ENCODE measurements at places on chromosomes 6 and 20.

- DNase-seq = no peak
Measured at GRCh38 chr6:138817799-138818198, 21.9 kb downstream of the ECT2L start.

DNA sequence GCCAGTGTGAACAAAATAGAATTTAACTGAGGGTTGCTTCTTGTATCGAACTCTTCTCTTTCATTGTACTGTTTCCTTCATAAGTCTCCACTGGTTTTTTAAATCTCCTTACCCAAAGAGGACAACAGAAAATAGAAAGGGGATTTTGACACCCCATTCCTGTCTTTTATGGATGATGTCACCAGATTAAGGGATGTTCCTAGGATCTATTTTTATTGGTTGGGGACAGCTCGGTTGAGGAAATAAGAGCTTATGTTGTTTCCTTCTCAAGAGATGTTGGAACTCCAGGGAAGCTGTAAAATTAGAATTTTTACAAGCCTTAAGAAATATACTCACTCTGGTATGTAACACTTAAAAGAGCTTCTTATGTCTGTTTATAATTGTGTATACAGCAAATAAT is 171.5 kb downstream of the PHF3 start:
- DNase-seq = no peak

DNA sequence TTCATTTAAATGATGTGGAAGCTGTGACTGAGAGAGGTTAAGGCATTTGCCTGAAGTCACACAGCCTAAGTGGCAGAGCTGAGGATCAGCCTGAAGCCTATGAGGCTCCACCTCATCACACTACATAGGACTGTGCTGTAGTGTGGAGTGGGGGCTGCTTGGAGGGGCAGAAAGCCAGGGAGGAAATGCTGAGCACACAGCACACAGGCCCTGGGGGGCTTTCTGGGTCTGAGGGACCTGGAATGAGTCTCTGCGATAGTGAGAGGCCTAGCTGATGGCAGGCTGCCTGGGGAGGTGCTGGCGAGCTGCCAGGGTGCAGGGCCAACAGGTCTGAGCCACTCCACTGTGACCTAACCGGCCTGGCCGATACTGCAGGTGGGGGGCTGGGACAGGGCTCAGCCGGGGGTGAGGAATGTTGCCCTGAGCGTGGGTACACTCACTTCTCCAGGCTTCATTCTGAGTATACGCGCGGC is 2.2 kb upstream of the ARHGAP40 start:
- no peak for DNase-seq

- DNase-seq = no peak
Measured at GRCh38 chr6:68891419-68891818, 256.3 kb downstream of the ADGRB3 start.

GRCh38 chr20:45630371-45630770 is 713 bp downstream of the WFDC9 start:
- no peak for DNase-seq

GRCh38 chr6:51495610-51496396 is 591.6 kb downstream of the PKHD1 start:
- no peak for DNase-seq

DNA sequence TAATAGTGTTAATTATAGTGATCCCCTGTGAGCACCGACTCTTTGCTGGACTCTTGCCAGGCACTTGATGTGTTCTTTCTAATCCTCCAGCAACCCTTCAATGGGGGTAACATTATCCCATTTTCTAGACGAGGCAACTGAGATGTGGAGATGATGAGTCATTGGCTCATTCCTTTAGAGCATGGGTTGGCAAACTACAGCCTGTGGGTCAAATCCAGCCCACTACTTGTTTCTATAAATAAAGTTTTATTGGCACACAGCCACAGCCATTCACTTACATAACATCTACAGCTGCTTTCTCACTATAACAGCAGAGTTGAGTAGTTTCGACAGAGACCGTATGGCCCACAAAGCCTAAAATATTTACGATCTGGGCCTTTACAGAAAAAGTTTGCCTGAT is 249.5 kb upstream of the KCNG1 start:
- DNase-seq = no peak

- DNase-seq = no peak
Measured at GRCh38 chr6:128507337-128508310, 12.8 kb downstream of the PTPRK start.

- no peak for DNase-seq
Measured at GRCh38 chr6:142444376-142444775, 142.6 kb downstream of the ADGRG6 start.

- DNase-seq = no peak
Measured at GRCh38 chr6:105626295-105627158, 223.6 kb upstream of the PREP start.

- no peak for DNase-seq
Measured at GRCh38 chr20:36847009-36847709, 28.8 kb upstream of the TLDC2 start.

DNA sequence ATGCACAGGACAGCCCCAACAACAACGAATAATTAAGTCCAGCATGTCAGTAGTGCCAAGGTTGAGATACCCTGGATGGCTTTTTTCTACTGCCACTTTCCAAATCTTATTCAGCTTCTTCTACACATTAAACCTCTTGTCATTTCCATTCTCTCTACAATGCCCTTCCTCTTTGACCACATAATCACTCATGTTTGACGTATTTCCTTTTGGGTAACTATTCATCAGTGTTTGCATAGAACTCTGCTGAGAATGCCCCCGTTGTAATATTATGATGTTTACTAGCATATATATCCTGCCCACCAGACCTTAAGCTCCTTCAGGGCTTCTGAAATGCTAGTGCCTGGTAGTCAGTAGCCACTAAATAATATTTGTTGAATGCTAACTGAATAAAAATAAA is 515.3 kb upstream of the RNF217 start:
- DNase-seq = no peak

DNA sequence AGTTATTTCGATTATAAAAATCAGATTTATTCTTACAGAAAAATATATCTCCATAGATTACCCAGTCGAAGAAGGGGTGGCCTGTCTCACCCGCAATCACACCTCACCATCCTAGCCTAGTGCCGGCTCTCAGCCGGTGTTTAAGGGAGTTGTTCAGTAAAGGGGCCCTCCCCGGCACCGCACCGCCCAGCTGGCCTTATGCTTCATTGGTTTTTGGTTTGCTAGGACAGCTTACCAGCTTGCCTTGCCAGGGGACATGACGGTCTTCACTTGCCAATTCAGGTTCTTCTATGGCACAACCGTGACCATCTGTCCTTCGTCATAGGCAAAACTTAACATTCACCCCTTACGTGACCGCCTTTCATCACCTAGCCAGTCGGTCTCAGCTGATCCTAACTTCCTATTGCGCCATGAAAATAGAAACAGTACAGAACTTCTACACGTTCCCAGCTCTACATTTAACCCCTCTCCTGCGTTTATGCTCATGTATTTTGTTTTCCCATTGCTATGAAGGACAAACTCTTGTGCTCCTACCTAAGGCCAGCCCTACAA is 44.7 kb upstream of the SLC22A16 start:
- no peak for DNase-seq

DNA sequence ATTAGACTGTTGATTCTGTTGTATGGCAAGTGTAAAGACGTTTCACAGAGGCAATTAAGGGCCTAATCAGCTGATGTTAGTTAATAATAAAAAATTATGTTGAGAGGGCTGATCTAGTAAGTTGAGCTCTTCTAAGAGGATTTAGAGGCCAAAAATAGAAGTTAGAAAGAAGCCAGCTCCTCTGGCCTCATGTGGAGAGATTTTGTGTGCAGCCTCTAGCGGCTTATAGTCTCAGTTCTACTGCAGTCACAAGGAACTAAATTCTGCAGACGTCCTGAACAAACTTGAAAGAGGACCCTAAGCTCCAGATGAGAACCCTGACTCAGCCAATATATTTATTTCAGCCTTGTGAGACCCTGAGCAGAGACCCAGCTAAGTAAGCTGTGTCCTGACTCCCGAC is 498.6 kb downstream of the BTBD3 start:
- no peak for DNase-seq

DNA sequence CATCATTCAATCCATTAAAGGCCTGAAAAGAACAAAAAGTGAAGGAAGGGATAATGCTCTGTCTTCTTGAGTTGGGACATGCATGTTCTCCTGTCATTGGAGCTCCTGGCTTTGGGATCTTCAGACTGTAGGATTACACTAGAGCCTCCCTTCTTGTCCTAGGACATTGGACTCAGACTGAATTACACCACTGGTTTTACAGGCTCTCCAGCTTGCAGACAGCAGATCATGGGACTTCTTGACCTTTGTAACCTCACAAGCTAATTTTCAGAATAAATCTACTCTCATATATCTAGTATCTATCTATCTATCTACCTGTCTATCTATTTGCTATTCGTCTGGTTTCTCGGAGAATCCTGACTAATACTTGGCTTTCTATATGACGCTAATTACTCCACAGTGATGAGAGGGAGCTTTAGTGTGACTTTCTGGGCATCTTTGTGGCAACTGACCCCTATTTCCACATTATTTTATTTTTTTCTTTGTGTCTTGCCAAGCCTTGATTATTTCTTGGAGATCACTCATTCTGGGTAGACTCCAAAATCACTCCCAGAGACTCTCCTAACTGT is 151.9 kb upstream of the ZNF184 start:
- no peak for DNase-seq

DNA sequence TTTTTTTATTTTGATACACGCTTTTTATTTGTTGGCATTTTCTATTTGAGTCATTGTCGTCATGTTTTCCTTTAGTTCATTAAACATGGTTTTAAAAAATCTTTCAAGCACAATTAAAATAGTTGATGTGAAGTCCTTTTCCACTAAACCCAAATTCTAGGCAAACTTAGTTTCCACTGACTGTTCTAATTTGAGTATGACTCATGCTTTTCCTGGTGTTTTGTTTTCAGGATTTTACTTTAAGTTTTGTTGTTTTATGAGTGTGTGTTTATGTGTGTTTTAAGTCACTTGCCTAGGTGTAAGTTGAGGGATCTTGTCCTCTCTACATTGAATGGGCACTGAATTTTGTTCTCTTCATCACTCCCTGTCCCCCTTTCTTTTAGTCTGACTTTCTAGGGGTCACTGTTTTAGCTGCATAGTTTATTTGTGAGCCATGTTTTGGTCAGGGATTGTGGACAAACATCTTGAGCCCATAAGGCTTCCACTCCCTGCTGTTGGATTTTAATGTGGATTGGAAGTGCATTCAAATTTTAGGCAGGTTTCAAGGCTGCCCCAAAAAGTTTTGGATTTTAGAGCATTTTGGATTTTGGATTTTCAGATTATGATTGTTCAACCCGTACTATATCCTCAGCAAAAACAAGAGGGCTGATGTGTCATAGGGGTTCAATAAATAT is 94.8 kb downstream of the CDYL start:
- no peak for DNase-seq

GRCh38 chr6:10276660-10277287 is 138.1 kb downstream of the TFAP2A start:
- no peak for DNase-seq

GRCh38 chr6:3308106-3308505 is 49.4 kb downstream of the PSMG4 start:
- no peak for DNase-seq

GRCh38 chr6:160996131-160996601 is 4.6 kb downstream of the MAP3K4 start:
- DNase-seq = no peak

- no peak for DNase-seq
Measured at GRCh38 chr6:143034689-143035334, 25.9 kb upstream of the AIG1 start.

DNA sequence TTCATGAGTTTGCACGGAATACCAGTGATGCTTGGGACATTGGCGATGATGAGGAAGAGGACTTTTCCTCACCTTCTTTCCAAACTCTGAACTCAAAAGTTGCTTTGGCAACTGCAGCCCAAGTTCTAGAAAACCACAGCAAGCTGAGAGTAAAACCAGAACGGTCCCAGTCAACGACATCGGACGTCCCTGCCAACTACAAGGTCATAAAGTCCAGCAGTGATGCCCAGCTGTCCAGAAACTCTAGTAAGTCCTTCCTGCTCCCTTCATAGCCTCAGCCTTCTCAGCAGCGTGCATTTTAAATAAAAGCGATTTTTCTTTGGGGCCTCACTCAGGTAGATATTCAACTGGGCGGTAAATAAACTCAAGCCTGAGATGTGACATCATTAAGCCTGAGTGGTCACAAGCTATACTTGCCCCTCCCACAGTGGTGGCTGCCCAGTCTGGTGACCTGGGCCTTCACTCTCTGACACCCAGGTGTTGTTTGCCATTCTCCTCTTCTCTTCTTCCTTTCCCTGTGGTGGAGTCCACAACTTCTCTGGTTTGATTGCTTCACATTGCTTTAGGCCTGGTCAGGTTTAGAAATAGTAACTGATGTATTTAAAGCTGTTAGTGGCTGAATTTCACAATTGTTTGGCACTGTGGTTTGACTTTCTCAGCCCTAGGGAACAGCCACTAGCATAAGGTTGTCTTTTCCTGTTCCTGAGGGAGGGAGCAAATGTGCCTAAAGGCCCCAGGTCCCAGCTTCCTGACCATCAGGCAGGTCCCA is 21.6 kb upstream of the TMEM217 start:
- no peak for DNase-seq

GRCh38 chr6:72757048-72757447 is 135.2 kb downstream of the KCNQ5 start:
- no peak for DNase-seq

DNA sequence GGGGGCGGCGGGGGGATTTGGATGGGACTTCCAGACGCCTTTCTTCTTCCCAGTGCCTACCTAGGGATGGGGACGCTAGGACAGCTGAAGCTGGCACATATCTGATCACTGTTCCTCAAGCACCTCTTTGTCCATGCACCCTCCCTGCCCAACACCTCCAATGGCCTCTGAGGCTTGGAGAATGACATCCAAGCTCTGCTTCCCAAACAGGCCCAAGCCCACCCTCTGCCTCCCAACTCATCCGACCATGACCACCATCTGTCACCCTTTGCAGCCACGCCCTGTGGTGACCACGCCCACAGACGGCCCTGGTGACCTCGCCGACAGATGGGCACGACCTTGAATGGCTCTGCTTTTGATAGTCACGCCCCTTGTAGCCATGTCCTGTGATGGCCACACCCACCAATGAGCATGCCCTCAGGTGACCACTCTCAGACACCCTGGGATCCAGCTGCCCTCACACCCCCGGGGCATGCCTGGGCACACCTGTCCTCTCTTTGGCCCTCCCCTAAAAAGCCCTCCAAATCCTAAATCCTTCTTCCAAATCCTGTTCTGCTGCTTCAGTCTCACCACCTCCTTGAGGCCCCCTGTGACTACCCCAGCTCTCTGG is 51.0 kb downstream of the SSR1 start:
- DNase-seq = no peak

DNA sequence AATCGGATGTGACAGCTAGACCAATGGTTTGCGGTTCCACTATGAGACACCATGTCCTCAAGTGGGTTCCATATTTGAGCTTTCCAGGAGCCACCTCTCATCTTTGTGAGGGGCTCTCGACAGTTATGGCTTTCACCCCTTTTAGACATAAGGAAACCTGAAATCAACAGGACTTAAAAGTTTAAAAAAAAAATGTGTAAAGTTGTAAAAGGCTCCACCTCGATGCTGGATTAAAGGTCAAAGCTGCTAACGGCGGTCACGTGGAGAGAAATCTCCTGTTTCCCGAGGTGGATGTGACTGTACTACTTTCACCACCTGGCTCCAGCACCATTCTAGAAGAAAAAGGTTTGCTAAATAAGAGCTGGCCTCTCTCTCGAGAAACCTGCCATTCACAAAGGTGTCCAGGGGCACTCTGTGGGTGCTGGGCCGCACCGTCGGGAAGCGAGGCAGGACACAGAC is 542 bp downstream of the ATP5F1E start:
- peak; percentile 48 for DNase-seq

All from CD4-positive, alpha-beta T cell treated with Interleukin-4 for 1 hour (primary cell).